Activated CD4-positive, alpha-beta T cell treated with anti-CD3 and anti-CD28 coated beads, Interleukin-10, Interleukin-2, amounts not matched to agents 100 ng/mL and 50 ng/mL, durations not matched to agents 16 hours and 8 hours (primary cell): ENCODE measurements at places on chromosomes 1 and 21.

DNA sequence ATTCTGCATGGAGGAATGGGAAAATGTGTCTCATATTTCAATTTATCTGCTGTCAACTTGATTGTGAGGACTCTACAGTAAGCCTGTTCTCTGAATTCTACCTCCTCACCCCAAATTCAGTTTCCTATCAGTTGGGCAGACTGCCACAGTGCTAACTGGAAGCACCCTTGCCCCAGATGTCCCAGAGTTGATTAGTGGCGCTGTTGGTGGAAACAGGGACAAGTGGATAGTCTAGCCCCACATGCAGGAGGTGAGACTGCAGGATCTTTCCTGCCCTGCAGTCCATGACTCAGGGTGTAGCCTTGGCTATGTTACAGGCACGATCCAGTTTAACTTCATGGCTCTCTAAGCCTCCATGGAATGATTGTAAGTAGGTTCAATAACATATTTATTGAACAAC is 22.1 kb downstream of the ADAM30 start:
- no peak for DNase-seq

- DNase-seq: peak; percentile 69
These were observed 62.7 kb downstream of the CD34 start for GRCh38 chr1:207848234-207848633.

GRCh38 chr1:234584420-234584805 is 25.6 kb downstream of the IRF2BP2 start:
- DNase-seq: no peak

DNA sequence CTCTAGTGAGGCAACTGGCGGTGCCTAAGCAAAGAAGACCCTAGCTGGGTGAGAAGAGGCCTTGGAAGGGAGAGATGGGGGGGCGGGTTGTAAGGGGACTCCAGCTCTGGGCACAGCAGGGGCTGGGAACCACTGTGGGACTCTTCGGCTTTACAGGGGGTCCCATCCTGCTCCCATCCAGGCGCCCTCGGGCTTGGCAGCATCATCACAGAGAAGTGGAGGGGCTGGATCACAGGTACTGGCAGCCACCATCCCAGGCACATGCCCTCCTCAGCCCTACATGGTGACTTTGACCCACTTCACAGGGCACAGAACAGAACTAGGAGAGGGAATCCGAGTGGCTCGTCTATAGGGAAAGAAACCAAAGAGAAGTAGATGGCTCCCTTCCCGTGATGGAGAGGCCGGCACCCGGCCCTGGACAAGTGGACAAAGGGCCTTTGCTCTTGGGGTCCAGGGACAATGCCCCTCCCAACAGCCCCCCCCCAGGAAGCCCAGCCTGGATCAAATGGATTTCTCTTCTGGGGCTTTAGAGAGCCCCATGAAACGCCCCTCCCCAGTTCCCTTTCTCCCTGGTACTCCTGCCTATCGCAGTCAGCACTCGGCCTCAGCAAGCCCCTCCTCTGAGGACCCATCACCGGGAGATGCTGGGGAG is 54.0 kb upstream of the ECE1 start:
- DNase-seq: no peak

DNA sequence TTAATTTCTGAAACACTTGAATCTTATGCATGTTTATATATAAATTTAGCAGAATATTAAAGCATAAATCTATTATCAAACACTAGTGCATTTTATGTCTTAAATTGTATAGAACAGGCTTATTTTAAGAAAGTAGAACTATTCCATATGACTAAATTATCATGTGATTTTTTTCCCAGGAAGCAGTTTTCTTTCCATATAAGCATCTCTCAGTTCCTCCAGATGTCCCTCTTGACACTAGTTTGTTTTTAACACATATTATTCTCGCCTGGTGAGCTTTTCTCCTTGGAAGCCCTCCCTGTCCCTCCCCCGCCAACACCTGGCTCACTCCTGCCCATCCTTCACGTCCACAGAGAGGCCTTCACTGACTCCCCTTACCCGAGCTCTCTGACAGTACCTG is 48.3 kb upstream of the BCAR3 start:
- no peak for DNase-seq

DNA sequence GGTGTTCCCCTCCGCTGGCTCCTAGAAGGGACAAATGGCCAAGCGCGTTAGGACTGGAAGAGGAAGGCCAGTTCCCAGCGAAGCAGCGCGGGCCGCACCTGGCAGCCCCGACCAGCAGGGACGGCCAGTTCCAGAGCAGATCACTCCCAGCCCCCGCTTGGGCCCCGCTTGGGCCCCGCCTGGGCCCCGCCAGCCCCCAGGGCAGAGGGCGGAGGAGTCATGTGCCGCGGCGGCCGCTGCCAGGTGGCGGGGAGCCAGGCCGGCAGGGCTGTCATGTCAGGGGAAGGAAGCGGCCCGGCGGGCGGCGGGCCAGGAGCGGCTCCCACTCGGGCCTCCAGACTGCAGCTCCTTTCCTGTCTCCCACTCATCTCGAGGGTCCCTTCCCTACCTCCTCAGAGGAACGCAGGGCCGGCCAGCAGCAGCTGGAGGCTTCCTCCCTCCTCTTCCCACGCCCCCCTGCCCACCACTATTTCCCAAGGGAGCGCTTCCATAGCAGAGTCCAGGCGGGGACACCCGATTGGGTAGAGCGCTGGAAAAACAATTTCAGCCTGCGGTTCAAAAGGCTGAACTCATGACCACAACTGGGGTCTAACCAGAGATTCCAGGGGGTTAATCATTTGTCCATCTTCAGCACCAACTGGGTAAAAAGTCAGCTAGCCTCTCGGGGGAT is 16.5 kb downstream of the ZNF697 start:
- DNase-seq: no peak

DNA sequence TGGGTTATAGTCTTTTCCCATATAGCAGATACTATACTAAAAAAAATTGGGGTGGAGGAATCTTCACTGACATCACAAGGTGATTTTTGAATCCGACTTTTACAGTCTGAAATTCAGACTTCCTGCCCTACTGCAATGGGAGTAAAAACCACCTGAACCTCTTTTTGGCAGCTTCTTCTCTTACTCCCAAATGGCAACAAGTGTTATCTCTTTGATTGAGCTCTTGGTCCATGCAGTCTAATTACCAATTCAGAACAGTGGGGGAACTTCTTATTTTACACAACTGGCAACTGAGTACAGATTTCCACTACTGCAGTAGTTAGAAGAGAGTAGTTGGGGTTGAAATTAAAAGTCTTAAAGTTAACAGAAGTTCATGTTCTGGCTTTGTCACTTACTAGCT is 62.3 kb downstream of the MACF1 start:
- no peak for DNase-seq

DNA sequence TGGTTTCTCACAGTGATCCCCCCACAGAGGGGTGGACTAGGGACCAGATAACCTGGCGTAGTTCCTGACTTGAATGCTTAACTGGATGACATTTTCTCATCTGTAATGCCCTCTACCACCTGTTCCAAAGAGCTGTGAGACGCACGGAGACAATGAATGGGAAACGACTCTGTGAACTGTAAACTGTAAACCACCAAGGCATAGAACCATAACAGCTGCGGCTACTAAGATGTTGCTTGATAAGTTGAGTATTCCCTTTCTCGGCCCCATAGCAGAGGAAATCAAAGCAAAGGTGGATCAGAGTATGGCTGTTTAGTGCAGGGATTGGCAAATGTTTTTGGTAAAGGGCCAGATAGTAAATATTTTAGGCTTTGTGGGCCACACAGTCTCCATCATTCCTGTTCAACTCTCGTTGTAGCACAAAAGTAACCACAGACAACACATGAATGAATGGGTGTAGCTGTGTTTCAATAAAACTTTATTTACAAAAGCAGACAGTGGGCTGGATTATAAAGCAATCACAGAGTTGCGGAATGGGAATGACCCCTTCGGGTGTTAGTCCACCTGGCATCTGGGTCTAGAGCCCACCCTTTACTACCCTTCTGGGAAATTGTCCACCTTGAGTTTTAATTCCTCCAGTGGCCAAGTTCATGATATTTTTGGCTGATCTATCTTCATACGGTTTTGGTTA is 315.2 kb downstream of the RPS6KC1 start:
- no peak for DNase-seq

DNA sequence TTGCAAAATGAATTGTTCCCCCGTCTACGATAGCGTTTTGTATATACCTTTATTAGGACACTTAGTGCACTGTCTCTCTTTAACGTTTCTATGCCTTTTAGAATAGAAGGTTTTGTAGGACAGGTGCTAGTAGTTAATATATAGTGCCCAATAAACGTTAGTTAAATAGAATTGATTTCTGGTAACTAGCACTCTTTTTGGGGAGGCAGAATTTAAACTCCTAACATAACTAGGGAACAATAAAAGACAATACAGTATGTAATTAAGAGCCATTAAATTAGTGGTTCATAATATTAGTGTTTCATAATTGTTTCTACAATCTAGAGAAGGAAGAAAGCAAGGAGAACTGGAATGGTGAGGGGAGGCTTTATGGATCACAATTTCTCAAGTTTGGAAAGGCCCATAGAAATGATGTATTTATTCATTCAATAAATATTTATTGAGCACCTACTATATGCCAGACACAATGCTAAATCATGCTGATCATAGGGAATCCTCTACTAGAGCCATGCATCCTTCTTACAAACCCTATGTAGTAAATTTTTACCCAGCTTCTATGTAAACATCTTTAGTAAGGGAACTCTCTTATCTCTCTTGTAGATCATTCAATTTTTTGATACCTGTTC is 742 bp downstream of the POLR3GL start:
- DNase-seq: no peak

- no peak for DNase-seq
These were observed 197.2 kb downstream of the ADSS2 start for GRCh38 chr1:244254467-244254866.

DNA sequence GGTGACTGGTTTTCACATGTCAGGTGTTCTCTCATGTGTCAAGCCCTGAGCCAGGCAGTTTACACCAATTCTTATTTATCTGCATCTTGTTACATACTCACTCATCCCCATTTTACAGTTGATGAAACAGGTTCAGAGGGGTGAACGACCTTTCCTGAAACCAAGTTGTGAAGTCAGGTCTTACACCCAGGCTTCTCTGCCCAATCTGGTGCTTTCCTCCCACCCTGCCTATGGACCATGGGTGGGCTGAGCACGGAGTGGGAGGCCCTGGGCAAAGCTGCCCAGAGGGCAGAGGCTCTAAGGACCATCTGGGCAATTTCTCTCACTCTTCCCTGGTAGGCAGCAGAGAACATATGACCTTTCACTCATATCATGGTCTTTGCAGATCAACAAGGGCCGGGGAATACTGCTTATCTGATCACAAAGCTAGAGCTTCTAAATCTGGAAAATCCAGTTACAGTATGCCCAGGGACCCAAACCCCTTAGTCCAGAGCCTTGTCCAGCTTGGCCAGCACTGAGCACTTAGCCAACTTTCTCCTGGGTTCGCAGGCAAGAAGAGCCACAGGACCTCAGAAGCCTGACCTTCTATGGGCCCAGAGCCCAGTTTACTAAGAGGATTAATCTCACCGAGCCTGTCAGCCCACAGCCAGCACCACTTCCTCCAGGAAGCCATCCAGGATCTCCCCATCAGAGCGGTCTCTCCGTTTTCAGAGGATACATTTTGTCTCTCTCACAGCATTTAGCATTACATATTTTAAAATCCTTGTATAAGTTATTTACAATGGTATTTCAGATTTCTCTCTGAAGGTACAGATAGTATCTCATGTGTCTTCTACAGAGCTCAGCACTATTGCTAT is 16.0 kb upstream of the TTC39A start:
- DNase-seq: no peak

DNA sequence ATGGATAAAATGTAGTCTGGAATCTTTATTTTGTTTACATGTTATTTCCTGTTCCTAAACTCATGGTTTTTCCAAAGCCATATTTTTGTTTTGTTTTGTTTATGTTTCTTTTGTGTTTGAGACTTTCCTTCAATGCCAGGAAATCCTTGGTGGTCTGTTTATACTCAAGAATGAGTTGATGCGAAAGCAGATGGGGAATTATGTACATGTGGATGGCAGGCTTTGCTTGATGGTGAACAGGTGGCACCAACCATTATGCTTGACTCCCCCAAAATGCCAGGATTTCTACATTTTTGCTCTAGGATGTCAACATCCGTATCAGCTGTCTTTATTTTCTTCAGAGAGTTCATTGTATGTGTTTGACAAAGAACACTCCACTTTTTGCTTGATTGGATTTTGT is 448.5 kb downstream of the PRDM2 start:
- no peak for DNase-seq

DNA sequence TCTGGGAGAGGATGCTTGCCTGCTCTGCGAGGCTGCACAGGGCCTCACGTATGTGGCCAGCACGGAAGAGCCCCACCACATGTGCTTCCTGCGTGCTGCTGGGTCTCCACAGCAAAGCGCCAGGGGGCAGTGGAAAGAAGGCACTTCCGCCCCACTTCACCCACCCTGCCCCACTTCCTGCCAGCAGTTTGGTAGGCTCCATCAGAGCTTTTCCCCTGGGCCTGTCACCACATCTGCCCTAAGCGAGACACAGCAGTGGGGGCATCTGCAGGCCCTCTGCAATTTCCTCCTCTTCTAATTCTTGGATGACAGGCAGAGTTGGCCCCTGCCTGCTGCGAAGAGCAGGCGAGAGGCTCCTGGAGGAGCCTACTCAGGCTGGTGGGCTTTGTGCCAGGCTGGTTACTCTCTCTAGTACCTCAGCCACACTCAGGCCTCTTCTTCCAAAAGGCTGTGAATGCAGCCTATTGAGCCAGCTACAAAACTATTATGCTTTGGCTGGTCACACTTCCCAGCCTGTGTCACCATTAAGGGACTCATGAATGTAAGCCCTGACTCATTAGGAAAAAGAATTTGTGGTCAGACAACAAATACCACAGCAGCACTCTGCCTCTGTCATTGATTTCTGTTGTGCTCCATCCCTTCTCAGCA is 25.0 kb downstream of the CD244 start:
- DNase-seq: peak; percentile 95

GRCh38 chr1:205444931-205445645 is 10.8 kb downstream of the BLACAT1 start:
- DNase-seq: no peak

- DNase-seq: peak; percentile 87
These were observed 2.9 kb downstream of the IFI6 start for GRCh38 chr1:27668808-27669723.

GRCh38 chr1:232435729-232436128 is 194.2 kb downstream of the SIPA1L2 start:
- no peak for DNase-seq

- no peak for DNase-seq
These were observed 22.8 kb downstream of the SLC9C2 start for GRCh38 chr1:173580071-173580470.

DNA sequence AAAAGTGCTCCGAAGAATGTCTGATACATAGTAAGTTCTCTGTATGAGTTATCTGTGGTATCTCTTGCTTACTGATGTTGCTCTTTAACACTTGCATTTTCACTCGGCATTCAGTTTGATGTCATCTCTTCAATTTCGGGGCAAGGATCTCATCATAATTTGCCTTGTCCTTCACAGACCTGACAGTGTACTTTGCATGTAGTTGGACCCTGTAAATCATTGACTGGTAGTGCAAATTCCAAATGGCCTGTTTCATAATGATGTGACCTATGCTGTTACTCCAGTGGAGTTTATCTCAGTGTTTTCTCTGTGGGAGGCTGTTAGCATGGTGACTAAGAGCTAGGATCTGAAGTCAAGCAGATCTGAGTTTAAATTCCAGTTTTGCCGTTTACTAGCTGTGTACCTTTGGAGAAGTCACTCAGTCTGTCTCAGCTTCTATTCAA is 34.2 kb upstream of the ABCD3 start:
- DNase-seq: peak; percentile 82

- DNase-seq: no peak
These were observed 10.6 kb downstream of the EFCAB7 start for GRCh38 chr1:63533931-63534330.
